HT1080 (cell line): ENCODE measurements at places on chromosomes 7 and 10. TPM values are rescaled to one million over a fixed set of nuclear protein-coding genes. Genes with fewer than 3 reads are reported as not detected.

- DNase-seq, result no peak
These were observed 104.9 kb upstream of the C7orf33 start for GRCh38 chr7:148485618-148486017.

DNA sequence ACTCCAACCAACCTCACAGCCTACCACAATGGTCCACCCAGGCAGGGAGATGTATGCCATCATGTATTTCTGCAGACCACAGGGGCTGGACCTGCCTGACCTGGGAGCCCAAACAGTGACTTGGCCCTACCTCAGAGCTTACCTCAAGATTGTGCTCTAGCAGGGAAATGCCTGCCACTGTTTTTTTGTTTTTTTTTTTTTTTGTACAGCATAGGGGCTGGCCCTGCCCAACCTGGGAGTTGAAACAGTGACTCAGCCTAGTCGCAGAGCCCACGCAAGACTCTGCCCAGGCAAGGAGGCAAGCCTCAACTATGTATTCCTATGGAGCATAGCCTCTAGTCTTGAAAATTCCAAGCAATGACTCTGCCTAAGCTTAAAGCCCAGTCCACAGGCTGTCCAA lies 39.3 kb upstream of the CDK6 start:
- DNase-seq, result peak; percentile 65

DNA sequence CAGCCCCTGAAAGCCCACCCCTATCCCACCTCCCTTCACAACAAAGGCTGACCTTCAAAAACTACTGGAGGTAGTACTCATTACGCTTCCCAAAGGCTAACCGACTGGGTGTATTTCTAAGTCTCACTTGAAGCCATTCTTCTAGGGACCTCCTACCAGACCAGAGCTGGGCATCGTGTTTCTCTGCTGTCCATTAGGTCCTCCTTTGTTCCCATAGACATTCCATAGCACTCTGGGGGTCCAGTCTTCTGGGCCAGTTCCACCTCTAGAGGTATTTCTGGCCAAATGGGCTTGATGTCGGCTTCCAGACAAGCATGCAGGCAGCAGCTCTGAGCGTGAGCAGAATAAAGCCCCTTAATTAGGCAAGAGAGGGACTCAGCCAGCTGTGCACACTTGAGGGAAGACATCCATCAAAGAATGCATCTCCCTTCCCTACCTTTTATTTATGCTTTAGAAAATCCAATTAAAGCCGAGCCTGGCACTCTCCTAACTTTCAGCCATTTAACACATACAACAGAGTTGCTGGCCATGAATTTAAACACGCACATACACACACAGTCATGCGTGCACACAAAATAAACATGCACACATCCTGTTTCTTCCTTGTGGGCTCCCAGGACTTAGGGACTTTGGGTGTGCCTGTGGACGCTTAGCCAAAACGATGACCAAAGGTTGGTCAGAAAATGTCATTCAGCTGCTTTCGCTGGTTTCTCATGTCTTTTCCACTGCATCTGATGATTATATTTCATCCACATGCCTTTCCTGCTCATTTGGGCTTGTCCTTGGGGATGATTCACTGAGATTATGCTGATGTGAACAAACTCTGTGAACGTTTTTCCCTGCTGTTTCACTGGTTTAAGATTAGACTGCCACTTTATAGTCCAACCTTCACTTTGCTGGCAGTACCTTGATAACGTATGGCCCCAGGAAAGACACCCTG lies 362.0 kb upstream of the NFE2L3 start:
- no peak for DNase-seq

The PRSS1 gene
- not detected in 2 replicates for total RNA-seq

DNA sequence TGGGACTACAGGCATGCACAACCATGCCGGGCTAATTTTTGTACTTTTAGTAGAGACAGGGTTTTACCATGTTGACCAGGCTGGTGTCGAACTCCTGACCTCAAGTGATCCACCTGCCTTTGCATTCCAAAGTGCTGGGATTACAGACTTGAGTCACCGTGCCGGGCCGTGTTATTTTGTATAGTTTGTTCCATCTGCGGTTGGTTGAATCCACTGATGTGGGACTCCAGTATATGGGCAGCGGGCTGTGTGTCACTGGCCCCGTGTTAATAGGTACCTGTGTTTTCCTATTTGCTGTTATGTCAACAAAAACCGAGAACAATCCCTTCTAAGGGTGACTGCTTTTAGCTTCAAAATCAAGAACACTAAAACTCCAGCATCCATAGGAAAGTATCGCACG lies 297.6 kb upstream of the PITRM1 start:
- DNase-seq, result no peak

DNA sequence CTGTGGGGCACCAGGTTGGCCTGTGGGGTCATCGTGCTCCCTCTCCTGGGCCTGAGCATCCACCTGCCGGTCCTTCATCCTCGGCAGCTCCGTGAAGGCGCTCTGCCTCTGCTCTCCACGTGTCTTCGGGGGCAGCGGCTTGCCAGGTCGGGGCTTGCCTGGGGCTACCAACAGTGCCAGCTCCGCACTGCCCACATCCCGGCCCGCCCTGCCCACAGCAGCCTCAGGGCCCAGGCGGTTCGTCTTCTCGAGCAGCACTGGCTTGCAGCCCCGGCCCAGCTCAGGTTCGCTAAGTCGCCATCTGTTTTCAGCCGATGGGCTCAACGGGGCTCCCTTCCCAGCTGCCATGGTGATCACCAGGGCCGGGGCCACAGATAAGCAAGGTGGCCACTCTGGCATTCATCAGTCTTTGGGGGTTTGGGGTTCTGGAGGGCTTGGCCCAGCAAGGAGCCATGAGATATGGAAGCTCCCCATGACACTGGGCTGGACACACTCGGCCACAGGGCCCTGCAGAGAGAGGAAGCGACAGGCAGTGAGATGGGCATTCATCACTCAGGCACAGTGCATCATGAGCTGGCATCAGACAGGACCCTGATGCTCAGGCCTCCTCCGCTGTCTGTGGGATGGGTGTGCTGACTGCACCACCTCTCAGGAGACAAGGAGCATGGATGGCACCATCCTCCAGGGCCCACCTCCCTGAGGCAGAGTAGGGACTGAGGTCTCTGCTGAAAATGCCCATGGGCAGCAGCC lies 15.5 kb downstream of the ZNF488 start:
- DNase-seq, result no peak

DNA sequence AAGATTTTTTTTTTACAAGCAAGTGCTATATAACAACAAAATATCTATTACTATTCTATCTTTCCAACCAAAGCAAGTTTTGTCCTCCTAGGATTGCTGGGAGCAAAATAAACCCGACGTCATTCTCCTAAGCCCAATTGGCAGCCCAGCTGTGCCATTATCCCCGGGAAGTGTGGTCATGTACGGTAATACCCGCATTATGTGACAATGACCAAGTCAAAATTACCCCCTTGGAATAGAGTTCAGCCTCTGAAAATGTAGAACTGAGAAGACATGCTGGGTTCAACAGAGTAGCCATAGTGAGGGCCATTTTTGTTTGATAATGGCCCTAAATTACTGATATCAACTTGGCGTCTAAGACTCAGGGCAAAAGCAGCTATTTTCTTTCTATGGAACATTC lies 215.5 kb downstream of the LRRTM3 start:
- no peak for DNase-seq

The NKX1-2 gene
- 0.05 TPM in 1 of 2 replicates, not detected in the other for total RNA-seq

DNA sequence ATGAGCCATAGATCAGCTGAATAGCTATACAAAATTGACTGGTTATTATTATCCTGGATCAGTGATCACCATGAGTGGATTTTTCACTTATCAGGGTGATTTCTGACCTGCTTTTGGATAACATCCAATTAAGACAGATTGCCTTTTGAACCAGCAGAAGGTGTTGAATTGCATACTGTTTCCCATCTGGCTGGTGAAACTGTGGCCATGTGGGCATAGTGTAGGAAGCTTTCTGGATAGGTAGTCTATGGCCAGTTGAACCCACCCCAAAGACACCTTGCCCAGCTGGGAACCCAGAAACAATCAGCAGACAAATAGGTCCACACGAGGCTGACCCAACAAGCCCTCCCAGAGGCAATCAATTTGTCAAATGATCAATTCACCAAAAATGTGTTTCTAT lies 29.3 kb downstream of the DNAJC12 start:
- DNase-seq, result no peak

The ERVW-1 gene
- not detected in 2 replicates for total RNA-seq

- DNase-seq, result no peak
These were observed 36.8 kb downstream of the GPAM start for GRCh38 chr10:112146799-112147198.

GRCh38 chr7:146094356-146094755 lies 22.2 kb upstream of the CNTNAP2 start:
- DNase-seq, result no peak

- no peak for DNase-seq
These were observed 130.4 kb upstream of the PODXL start for GRCh38 chr7:131686833-131687232.

The HEPACAM2 gene
- not detected in 2 replicates for total RNA-seq

The FANK1 gene
- total RNA-seq, result 0.42 TPM in 1 of 2 replicates, not detected in the other

The MYH16 gene
- total RNA-seq, result 29.6 and 30.4 TPM in 2 replicates

DNA sequence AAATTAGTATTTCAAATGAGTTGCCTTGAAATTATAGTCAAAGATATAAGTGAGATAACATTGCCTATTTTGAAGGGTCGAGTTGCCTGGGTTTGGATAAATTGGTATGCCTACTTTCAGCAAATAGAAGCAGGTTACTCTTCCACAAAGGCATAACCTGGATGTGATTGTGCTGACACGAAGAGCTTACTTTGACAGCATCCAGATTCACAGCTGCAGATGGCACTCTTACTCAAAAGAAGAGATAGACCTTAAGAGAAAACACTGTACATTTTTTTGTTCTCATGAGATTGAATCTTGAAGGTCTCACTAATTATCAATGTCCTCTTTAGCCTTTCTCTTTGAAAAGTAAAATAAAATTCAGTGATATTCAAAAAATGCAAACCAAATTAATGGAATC lies 1338.7 kb downstream of the REEP3 start:
- no peak for DNase-seq

DNA sequence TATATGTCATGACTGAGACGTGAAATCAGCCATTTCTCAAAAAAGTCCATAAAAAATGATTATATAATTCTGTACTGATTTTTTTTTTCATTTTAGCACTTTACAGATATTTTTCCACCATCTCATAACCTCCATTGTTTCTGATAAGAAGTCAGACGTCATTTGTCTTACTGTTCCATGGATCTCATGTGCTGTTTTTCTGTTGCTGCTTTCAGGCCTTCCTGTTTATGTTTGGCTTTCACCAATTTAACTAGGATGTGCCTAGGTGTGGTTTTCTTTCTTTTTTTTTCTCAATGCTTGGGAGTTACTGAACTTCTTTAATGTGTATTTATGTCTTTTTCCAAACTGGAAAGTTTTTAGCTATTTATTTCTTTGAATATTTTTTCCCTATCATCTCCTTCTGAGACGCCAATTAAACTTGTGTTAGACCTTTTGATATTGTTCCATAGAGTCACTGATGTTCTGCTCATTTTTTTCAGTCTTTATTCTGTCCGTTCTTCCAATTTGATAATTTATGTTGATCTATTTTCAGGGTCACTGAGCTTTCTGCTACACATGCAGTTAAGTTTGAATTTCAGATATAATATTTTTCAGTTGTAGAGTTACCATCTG lies 43.3 kb downstream of the TAF3 start:
- no peak for DNase-seq

GRCh38 chr7:2016761-2017480 lies 215.8 kb downstream of the MAD1L1 start:
- no peak for DNase-seq

DNA sequence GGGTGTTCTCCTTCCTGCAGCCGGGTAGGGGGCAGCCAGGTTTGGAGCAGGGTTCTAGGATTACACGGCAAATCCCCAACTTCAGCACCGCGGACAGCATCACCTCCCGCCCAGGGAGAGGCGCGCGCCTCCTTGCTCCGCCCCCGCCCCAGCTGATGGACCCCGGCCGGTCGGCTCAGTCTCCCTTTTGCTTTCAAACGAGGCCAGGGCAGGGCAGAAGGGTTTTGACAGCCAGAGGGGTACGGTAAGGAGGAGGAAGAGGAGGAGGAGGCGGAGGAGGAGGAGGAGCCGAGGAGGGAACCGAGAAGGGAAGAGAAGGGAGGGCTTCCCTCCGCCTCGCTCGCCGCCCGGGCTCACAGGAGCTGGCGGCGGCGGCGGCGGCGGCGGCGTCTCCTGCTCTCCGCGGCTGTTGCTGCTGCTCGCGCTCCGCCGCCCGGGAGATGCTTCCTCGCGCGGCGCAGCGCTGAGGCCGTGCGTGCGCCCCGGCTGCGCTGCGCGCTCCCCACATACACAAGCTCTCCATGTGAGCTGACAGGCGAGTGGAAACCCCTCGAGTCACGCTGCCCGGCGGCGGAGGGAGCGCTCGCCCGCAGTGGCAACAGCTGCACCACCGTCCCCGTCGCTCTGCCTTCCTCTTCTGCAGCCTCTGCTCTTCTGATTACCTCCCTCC lies 615 bp upstream of the CNTNAP2 start:
- DNase-seq, result peak; percentile 76

The PIP gene
- total RNA-seq, result not detected in 2 replicates

GRCh38 chr10:98314532-98315284 lies 46.7 kb upstream of the LOXL4 start:
- DNase-seq, result no peak
